ENCODE measurements at places on chromosomes 6 and 20.

DNA sequence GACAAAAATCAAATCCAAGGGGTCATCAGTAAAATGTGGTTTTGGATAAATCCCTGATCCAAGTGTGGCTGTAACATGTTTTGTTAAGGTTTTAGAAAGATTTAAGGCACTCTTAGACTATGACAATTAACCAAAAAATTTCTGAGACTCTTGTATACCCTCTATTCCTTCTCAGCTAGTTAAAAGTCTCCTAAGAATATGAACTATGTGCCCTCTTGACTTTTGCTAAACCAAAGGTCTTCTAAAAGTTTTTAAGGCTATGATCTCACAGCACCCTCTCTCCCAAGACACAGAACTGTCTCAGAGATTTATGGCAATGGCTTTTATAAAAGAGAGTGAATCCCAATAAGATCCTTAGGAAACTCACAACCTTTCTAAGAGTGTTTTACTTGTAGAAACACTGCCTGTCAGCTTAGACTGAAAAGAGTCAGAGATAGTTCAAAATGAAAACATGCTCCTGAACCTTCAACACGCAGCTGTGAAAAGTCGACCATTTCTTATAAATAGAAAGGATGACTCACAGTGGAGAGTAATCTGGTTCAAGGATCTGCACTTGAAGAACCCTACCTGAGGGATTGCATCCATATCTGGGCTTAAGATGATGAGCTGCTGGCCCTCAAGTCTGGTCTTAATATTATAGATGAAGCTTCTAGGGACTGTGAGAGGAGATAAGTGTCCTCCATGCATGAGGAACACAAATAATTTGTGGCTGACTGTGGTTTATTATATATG is 388.4 kb upstream of the GJE1 start:
- no peak for DNase-seq

GRCh38 chr20:37823296-37823980 is 79.5 kb upstream of the VSTM2L start:
- peak; percentile 50 for DNase-seq

- no peak for DNase-seq
Observed at GRCh38 chr6:32581315-32582095, 8.1 kb downstream of the HLA-DRB1 start.

- peak; percentile 94 for DNase-seq
Observed at GRCh38 chr20:44572551-44573500, 9.6 kb upstream of the PKIG start.

DNA sequence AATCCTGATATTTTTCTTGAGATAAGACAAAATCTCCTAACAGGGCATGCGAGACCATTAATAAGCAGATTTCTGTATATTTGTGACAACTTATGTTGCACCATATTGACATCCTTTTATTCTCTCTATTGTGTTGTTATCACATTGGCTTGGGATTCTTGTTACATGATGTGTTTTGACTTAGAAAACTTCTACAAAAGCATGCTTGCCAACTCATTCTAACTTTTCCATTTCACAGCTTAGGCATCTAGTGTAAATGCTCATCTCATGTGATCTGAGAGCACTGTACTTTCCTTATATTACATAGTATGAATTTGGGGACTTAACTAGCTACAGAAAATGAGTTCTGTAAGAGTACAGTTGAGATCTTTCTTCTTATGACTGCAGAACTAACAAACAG is 1040.7 kb upstream of the ADGRB3 start:
- no peak for DNase-seq

- no peak for DNase-seq
Observed at GRCh38 chr6:79127660-79128059, 49.6 kb upstream of the PHIP start.

DNA sequence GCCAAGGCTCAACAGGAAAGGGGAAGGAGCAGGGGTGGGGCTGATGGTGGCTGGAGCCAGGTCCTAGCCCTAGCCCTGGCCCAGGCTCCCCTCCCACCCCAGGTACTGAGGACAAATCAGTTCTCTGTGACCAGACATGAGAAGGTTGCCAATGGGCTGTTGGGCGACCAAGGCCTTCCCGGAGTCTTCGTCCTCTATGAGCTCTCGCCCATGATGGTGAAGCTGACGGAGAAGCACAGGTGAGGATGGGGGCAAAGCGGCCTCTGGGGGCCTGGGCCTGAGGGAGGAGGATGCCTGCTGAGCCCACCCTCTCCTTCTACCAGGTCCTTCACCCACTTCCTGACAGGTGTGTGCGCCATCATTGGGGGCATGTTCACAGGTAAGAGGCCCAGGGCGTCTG is 15.0 kb downstream of the ERGIC3 start:
- no peak for DNase-seq

- DNase-seq, result no peak
Observed at GRCh38 chr6:43127180-43127579, 43.9 kb upstream of the SRF start.

GRCh38 chr6:4133941-4134838 is 1.2 kb downstream of the ECI2 start:
- DNase-seq, result no peak

Measured in fibroblast of skin of abdomen (primary cell).